ENCODE measurements at places on chromosomes 11 and 22.

GRCh38 chr11:74978041-74978440, 10.7 kb upstream of the NEU3 start:
- no peak for DNase-seq

DNA sequence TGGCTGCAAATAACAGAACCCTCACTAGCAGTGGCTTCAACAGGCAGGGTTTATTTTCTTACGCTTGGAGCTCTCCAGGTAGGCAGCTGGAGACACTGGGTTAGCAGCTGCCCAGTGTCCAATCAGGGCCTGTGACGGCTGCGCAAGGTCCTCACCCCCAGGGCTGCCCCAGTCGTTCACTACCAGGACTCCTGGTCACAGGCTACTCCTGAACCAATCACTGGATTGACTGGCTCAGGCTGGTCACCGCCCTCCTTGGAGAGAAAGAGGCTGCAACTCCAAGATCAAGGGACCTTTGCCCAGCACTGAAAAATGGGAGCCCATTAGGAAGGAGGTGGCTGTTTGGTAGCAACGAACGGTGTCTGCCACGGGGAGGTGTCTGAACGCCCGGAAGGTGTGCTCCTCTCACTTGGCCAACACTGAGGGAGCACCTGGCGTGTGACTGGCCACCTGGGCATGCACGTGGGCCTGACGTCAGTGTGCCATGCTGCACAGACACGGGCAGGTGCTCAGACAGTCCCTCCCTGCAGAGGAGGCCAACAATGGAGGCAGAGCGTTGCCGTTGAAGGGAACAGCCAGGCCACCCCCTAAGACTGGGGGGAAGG, 5.1 kb downstream of the ARSA start:
- no peak for DNase-seq

DNA sequence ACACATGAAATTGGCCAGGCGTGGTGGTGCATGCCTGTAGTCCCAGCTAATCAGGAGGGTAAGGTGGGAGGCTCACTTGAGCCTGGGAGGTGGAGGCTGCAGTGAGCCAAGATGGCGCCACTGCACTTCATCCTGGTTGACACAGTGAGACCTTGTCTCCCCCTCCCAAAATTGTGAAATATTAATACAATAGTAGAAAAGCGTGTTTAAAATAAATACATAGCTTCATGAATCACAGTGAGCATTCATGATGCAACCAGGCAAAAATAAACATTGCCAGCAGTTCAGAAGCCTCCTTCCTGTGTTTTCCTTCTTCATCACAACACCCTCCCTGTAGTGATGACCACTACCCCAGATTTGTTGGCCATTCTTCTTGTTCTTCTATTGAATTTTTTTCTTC, 4.3 kb upstream of the TEAD1 start:
- DNase-seq, result no peak

DNA sequence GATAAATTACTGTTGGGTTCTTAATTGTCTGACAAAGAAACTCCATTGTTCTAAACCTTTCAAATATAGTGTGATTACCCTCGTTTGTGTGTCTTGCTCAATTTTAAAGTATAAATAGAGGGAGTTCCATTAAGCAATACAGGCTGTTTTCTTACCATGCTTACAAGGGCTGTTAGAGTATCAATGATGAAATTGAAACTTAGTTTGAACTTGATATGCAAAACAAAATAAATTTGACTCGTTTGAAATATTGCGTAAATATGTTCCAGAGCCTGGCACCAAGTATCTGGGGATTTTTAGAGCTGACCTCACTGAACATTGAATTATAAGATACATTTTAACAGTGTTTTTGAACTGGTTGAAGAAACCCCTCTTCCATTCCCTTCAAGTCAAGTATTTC, 31.7 kb downstream of the TEAD1 start:
- no peak for DNase-seq

DNA sequence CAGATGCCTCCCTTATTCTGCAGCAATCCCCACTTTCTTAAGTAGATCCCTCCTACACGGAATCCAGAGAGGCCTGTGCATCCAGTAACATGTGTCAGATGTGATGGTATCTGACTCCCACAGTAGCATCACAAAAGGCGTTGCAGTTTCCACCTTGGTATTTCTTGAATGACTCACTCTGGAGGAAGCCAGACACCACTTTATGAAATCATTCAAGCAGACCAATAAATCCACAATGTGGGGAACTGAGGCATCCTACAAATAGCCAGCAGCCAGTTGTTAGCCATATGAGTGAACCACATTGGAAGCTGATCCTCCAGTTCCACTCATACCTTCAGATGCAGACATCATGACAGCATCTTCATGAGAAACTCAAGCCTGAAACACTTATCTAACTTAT, 798.1 kb downstream of the OPCML start:
- DNase-seq, result no peak

- DNase-seq, result no peak
Measured at GRCh38 chr11:128732471-128733277, 38.8 kb downstream of the FLI1 start.

DNA sequence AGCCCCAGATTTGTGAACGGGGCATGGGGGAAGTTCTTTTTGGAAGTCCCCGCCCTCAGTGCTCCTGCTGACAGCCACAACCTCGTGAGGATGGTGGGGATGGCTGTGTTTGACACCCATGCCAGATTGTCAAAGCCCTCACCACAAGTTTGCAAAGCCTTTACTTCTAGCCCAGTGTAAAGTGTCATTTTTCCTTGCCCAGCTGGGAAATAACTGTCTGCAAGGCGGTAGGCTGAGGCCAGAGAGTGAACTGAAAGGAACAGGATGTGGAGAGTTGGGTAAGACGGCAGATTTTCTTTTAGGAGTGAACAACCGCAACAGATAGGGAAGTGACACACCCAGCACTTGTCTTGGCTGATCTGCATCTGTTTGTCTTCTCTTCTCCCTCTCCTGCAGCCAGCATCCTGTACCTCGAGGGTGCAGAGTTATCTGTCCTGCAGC, 13.6 kb downstream of the IL17RA start:
- no peak for DNase-seq
